Stimulated activated memory B cell treated with anti-CD40 and anti-IgM and Interleukin-4, amounts not matched to agents 10 μg/mL and 1 μg/mL and 100 μg/mL, for 72 hours (primary cell): ENCODE measurements at places on chromosomes 5 and 9.

GRCh38 chr5:14650052-14650451 lies 14.5 kb upstream of the OTULIN start:
- H3K27me3 ChIP-seq, result peaks cover 25% of the 10 kb centered on the region
- no peak overlapping the region for H3K27ac ChIP-seq
- peaks cover under 1% of the 10 kb centered on the region for H3K4me1 ChIP-seq

DNA sequence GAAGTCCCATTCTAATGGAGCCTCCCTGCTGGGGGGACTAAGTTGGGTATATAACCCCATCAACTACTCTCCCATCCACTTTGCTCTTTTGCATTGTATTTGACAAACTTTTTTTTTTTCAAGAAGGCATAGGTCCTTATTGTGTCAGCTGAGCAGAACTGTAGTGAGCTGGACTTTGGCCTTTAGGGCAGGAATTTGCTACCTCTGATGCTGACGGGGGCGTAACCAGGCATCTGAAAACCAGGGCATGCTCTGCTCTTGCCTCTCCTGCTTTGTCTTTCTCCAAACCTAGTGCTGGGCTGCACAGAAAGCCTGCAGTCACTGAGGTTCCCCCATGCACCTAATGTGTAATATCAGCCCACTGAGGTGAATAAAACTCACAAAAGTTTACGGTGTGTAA lies 49.0 kb downstream of the MSX2 start:
- no peaks in the 10 kb centered on the region for H3K36me3 ChIP-seq
- no peaks in the 10 kb centered on the region for H3K27me3 ChIP-seq
- ATAC-seq, result no peak

GRCh38 chr9:101324245-101324804 lies 60.5 kb downstream of the BAAT start:
- no peak overlapping the region for H3K4me3 ChIP-seq
- peaks cover 19% of the 10 kb centered on the region for H3K27me3 ChIP-seq
- no peak overlapping the region for H3K27ac ChIP-seq

GRCh38 chr9:134378901-134379338 lies 52.7 kb downstream of the RXRA start:
- no peaks in the 10 kb centered on the region for H3K36me3 ChIP-seq
- no peak overlapping the region for H3K4me3 ChIP-seq
- no peak overlapping the region for H3K27ac ChIP-seq
- H3K27me3 ChIP-seq, result no peaks in the 10 kb centered on the region
- ATAC-seq, result no peak
- H3K4me1 ChIP-seq, result peaks cover 42% of the 10 kb centered on the region

GRCh38 chr5:143642791-143643190 lies 169.2 kb upstream of the HMHB1 start:
- no peaks in the 10 kb centered on the region for H3K36me3 ChIP-seq
- H3K4me3 ChIP-seq, result no peak overlapping the region
- H3K27ac ChIP-seq, result no peak overlapping the region

DNA sequence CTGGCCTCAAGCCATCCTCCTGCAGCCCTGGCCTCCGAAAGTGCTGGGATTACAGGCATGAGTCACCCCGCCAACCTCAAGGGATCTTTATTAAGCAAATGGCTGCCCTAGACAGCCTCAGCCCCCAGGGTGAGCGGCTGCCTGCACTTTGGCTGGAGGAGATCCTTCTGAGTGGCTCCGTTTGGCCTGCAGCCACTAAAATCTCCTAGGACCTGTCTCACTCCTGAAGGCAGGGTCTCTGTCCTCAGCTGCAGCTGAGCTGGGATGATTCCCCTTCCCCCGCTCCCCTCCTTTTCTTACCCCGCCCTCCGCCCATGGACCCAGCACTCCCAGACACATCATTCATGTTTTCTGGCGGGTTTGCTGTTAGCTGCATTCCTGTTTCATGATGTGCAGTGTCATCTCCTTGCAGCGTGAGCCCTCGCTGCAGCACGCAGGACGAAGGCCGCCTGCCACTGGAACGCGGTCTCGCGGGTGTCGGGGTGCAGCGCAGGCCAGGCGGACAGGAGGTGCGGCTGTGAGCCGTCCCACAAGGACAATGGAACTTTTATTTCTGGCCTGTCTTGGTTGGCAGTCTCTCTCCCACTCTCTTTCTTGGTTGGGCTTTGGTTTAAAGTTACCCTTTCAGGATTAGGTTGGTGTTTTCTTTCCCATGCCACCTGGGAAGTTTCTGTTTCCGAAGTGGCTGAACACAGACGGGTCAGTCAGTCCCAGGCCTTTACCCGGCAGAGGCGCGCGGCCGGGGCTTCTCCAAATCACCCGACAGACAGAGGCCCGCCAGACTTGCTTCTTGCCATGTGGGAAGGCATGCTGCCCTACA lies 137.1 kb downstream of the FOXD1 start:
- H3K4me3 ChIP-seq, result no peak overlapping the region
- H3K36me3 ChIP-seq, result no peaks in the 10 kb centered on the region
- peaks cover 55% of the 10 kb centered on the region for H3K27me3 ChIP-seq

GRCh38 chr5:131945551-131946168 lies at the start of gene MEIKIN:
MEIKIN (minus strand) TSS chr5:131945663; CDS start chr5:131945505, 158 bp downstream.
- H3K27ac ChIP-seq, result no peak within 1 kb of the TSS
- peaks cover 23% of the 10 kb centered on the region for H3K27me3 ChIP-seq
- no peaks in the 10 kb centered on the region for H3K4me1 ChIP-seq
- H3K4me3 ChIP-seq, result no peak within 1 kb of the TSS
- no peaks in the 10 kb centered on the region for H3K36me3 ChIP-seq
- ATAC-seq, result no peak

DNA sequence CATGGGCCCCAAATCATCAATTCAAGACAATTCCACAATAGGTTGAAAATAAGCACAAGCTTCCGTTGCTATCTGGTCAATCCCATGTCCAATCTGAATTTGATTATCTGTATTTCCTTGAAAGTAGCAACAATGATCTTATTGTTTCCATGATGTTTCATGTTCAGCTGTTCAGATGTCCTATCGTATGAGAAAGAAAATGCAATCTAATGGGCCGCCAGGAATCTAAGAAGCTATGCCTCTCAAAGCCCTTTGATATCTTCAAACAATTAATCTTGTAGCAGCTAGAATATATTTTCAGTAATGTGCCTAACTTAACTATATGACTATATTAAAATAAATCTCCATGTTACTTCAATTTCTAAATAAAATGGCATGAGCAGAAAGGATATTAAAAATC lies 32.1 kb upstream of the ALDOB start:
- no peaks in the 10 kb centered on the region for H3K4me1 ChIP-seq
- no peak overlapping the region for H3K4me3 ChIP-seq
- H3K36me3 ChIP-seq, result no peaks in the 10 kb centered on the region
- no peak overlapping the region for H3K27ac ChIP-seq
- H3K27me3 ChIP-seq, result peaks cover 28% of the 10 kb centered on the region
- ATAC-seq, result no peak

DNA sequence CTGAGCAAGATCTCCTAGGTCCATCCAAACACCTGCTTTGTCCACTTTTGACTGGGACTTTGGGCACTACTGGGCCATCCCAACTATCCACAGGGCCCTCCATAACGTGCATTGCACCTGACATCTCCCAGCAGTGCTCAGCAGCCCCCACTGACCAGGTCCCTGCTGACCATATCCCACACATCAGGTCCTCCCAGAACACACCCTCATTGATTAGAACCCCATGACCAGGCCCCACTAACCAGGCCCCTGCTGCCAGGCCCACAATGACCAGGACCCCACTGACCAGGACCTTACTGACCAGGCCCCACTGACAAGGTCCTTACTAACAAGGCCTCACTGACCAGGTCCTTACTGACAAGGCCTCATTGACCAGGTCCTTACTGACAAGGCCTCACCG lies 93.9 kb upstream of the CTSV start:
- no peak for ATAC-seq
- H3K4me1 ChIP-seq, result no peaks in the 10 kb centered on the region
- H3K27me3 ChIP-seq, result no peaks in the 10 kb centered on the region
- peaks cover 5% of the 10 kb centered on the region for H3K36me3 ChIP-seq
- H3K4me3 ChIP-seq, result no peak overlapping the region

GRCh38 chr5:94505327-94506068 lies 112.9 kb downstream of the KIAA0825 start:
- no peak overlapping the region for H3K27ac ChIP-seq
- H3K36me3 ChIP-seq, result no peaks in the 10 kb centered on the region
- no peaks in the 10 kb centered on the region for H3K4me1 ChIP-seq
- H3K27me3 ChIP-seq, result no peaks in the 10 kb centered on the region
- no peak overlapping the region for H3K4me3 ChIP-seq
